ENCODE measurements at places on chromosomes 2 and 18.

DNA sequence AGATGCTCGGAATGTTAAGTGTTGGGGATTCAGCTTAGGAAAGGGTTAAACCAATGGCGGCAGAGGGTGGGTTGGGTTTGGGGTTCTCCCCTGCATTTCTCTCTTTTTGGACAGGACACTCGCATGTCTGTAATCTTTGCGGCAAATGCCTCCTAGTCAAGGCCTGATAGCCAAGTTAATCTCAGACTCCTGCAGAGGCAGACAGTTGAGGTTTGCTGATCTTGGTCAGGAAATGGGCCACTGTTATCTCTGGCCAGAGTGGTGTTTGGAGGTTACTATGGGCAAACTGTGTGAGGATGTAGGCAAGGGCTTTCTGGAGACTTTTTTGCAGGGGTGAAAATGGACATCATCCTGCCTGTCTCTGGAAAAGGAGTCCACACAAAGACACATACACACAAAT, 188.8 kb downstream of the SETBP1 start:
- no peak for DNase-seq

DNA sequence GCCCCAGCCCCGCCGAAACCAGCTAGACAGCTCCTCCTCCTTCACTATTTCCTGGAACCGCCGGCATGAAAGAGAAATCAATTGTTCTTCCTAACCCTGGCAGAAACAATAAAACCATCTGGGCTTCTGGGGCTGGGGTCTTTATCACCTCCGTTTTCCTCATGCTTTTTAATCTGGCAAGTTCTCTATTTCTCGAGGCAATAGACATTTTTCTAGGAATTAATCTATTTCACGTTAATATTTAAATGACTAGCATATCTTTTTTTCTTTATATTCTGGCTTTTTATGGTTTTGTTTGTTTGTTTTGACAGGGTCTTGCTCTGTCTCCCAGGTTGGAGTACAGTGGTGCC, 1.4 kb upstream of the KIF1A start:
- no peak for DNase-seq

- no peak for DNase-seq
Measured at GRCh38 chr18:63686871-63687270, 15.9 kb upstream of the SERPINB11 start.

GRCh38 chr18:62625019-62625418, 90.3 kb upstream of the PHLPP1 start:
- DNase-seq, result no peak

GRCh38 chr2:112566104-112566503, 18.3 kb upstream of the CHCHD5 start:
- no peak for DNase-seq

GRCh38 chr2:195407783-195408182, 249.2 kb upstream of the SLC39A10 start:
- no peak for DNase-seq

Data from progenitor cell of endocrine pancreas (in vitro differentiated cells).